Activated naive CD8-positive, alpha-beta T cell treated with anti-CD3 and anti-CD28 coated beads, Interleukin-2, amount 10 ng/mL, durations not matched to agents 7 days and 5 days (primary cell): ENCODE measurements at places on chromosomes 11 and 22. TPM values are rescaled to one million over a fixed set of nuclear protein-coding genes. Genes with fewer than 3 reads are reported as not detected.

Gene TEX54
- not detected for total RNA-seq

Gene SC5D
- total RNA-seq = 25.5 TPM

DNA sequence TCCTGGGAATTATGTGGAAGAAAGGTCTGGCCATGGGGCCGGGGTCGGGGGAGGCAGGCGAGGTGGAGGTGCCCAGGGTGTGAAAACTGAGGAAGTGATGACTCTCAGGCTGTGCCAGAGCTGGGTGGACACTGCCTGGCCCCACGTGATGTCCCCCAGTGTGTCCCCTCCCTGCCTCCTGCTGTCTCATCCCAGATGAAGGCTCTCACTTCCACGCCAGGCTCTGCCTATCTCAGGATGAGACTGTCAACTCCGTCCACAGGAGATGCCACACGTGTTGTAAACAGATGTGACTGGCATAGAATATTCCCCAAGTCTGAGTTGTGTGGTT lies 51.4 kb downstream of the RPS6KA4 start:
- no peak overlapping the region for H3K4me3 ChIP-seq
- no peaks in the 10 kb centered on the region for H3K36me3 ChIP-seq
- H3K4me1 ChIP-seq = peaks cover 2% of the 10 kb centered on the region
- peaks cover 2% of the 10 kb centered on the region for H3K27me3 ChIP-seq
- DNase-seq = no peak
- no peak overlapping the region for H3K27ac ChIP-seq

DNA sequence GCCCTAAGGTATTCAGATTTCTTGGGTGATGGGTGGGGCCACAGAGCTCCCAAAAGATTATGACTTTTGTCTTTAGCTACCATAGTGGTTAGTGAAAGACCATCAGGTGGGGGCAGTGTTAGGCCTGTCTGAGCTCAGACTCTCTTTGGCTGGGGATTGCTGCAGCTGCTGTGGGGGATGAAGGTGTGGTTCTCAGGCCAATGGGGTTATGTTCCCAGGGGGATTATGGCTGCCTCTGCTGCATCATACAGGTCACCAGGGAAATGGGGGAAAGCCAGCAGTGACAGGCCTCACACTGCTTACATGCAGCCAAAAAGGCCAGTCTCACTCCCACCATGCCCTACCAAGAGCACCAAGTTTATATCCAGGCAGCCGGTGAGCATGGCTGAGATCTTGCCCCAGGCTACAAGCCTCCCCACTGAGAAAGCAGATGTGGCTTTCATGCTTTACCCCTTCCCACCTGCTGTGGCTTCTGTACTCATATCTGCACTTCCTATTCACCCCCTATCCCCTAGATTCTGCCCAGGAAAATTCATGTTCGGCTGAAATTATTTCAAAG lies 24.8 kb downstream of the CNTF start:
- H3K27me3 ChIP-seq = peaks cover 2% of the 10 kb centered on the region
- H3K4me3 ChIP-seq = no peak overlapping the region
- H3K4me1 ChIP-seq = peaks cover 2% of the 10 kb centered on the region
- H3K36me3 ChIP-seq = no peaks in the 10 kb centered on the region

DNA sequence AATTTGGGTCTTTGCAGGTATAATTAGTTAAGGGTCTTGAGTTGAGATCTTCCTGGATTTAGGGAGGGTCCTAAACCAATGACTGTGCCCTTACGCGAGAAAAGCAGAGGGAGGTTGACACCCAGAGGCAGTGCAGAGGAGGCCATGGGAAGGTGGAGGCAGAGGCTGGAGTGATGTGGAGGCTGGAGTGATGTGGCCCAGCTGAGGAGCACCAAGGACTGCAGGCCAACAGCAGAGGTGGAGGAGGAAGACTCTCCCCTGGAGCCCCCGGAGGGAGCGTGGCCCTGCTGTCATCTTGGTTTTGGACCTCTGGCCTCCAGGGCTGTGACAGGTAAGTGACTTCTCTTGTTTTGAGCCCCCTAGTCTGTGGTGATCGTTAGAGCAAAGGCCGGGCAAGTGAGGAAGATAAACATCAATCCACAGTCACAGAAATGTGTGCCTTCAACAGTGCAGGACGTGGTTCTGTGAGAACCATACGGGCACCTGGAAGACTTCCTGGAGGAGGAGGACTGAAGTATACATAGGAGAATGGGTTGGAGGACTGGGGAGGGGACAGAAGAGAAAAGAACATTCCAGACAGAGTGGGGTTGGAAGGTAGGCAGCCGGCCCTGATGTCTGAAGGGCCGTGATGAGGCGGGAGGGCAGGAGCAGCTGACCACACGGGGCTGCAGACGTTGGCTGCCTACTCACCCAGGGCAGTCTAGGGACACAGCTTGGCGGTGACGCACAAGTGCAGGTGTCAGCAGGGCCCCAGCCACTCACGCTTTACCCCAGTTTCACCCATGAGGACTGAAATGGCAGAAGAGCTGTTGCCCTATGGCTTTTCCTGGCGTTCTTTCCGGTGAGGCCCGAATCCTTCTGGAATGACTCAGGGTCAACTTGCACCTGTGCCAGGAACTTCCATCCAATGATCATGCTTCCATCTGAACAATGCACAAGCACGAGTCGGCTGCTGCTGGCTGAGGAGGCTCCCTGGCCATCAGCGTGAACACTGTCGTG lies 270.2 kb downstream of the CTTN start:
- no peaks in the 10 kb centered on the region for H3K4me1 ChIP-seq
- no peak overlapping the region for H3K4me3 ChIP-seq
- H3K27ac ChIP-seq = no peak overlapping the region
- DNase-seq = no peak

GRCh38 chr11:43923406-43924111 lies 18.9 kb upstream of the C11orf96 start:
- H3K27ac ChIP-seq = no peak overlapping the region
- DNase-seq = no peak
- peaks cover 16% of the 10 kb centered on the region for H3K36me3 ChIP-seq
- no peaks in the 10 kb centered on the region for H3K27me3 ChIP-seq
- no peak overlapping the region for H3K4me3 ChIP-seq

DNA sequence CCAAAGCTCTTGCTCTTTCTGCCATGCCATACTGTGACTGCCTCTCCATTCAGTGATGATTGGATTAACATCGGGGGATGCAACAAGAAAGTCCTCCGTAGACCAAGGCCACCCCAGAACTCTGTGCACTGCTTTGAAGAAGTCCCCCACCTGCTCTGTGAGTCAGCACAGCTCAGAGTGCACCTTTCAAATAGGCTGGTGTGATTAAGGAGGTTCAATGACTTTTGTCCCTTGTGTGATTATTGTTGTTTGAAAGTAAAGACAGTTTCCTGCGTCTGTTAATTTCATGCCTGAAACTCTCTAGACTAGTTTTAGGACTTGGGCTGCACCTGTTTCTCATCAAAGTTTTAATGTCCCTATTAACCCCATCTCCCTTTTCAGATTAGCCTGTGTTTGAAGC lies 33.0 kb upstream of the DBX1 start:
- no peak for DNase-seq
- H3K4me1 ChIP-seq = peaks cover 4% of the 10 kb centered on the region
- H3K27ac ChIP-seq = no peak overlapping the region

DNA sequence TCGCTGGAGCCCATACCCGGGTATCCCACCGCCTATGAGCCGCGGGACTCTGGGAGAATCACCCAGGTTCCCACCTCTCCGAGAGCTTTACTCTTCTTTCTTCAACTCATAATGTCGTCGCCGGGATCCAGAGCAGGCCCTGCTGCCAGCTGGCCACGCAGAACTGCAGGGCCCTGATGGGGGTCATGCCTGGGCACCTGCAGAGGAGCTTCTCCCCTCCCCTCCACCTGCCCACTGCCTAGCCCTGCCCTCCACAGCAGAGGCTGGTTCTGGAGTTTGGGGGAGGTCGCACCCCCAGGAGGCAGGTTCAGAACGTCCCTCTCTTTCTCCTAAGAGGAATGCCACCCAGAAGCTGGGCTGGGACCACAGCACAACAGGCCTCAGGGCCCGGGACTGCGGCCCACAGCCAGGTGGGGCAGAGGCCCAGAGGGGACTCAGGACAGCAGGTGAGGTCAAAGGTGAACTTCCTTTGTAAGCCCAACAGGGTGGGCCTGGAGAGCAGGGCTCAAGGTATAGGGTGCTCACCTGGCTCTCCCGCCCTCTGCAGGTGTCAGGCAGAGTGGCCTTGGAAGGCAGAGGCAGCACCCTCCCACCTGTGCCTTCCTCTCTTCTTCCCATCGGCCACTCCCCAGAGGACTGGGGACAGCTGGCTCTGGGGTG lies 1.9 kb downstream of the SLC25A45 start:
- peak overlapping the region; percentile 96 for H3K27ac ChIP-seq
- H3K4me1 ChIP-seq = peaks cover 32% of the 10 kb centered on the region
- H3K4me3 ChIP-seq = no peak overlapping the region
- no peaks in the 10 kb centered on the region for H3K36me3 ChIP-seq
- no peaks in the 10 kb centered on the region for H3K27me3 ChIP-seq
